ENCODE measurements at places on chromosomes 5 and 9.

GRCh38 chr5:172059661-172060100 lies 53.2 kb upstream of the FBXW11 start:
- peak; percentile 40 for DNase-seq

DNA sequence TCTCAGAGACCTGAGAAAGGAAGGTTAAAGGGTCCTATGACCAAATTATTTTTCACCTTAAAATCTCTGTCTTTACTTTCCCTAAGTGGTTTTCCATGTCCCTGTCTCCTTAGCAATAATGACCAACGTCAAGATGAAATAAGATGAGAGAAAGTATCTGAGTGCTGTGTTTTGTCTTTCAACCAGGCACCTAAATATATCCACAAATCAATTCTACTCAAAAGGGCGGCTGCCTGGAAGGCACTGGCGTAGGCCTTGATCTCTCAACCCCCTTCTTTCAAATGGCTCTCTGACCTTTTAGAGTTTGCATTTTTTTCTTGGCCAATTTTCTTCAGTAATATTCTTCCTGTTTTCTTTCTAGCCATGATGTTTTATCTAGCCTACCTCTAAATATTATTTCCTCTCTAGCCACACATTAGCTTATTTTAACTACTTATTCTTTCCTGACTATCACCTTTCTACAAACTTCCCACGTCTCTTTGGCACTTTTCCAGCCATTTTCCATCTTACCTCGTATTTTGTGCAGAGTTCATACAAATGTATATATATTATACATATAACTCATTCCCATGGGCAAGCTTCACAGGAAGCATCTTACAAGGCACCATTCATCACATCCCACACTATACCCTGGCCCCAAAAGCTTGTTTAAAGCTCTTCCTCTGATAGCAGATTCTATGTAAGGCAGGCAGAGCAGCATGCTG lies 204.5 kb downstream of the SNX18 start:
- no peak for DNase-seq

DNA sequence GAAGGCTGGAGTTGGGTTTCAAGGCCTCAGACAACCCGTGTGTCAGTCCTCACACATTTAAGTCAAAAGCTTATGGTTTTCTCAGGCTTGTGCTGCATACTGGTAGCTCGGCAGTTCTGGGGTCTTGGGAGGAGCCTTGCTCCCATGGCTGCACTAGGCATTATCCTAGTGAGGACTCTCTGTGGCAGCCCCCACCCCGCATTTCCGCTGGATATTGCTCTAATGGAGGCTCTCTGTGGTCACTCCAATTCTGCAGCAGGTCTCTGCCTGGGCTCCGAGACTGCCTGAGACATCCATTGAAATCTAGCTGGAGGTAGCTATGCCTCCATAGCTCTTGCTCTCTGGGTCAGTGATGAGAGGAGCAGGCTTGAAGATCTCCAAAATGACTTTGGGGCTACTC lies 311.5 kb upstream of the PTGER4 start:
- DNase-seq: no peak

DNA sequence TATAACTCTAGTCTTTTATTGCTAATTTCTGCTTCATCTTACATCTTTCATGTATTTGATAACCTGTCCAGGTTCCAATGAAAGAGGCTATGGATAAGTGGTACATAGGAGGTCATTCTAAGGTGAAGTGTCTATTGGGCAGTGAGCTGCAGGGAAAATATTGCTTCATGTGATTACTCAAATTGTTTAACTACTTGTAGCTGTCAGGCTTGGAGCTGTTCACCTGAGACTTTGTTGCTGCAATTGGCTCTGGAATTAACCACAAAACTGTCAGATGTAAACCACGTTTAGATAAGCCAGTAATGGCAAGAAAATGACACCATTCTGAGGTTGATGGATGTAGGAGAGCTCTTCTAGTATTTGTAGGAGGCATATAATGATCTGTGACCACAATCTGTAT lies 26.0 kb downstream of the ADAMTSL1 start:
- DNase-seq: no peak

- DNase-seq: peak; percentile 84
These were observed 51.9 kb downstream of the NIPAL4 start for GRCh38 chr5:157511651-157512644.

- DNase-seq: no peak
These were observed 3.4 kb downstream of the CCNI2 start for GRCh38 chr5:132750471-132751230.

DNA sequence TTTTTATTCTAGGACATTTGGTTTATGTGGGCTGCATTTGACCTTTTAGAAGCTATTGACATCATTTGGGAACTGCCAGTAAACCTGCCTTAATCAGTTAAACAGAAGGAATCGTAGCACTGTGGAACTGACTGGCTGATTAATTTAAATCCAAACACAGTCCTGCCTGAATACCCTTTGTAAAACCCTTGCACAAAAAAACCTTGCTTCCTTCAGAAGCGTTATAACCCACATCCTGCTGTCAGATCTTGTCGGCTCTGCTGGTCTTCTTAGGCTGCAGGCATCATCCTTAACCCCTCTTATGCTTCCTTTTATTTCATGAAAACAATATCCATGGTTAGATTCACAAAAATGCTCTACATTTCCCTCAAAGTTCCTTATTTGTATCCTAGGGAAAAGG lies 46.3 kb downstream of the PAM start:
- DNase-seq: no peak

DNA sequence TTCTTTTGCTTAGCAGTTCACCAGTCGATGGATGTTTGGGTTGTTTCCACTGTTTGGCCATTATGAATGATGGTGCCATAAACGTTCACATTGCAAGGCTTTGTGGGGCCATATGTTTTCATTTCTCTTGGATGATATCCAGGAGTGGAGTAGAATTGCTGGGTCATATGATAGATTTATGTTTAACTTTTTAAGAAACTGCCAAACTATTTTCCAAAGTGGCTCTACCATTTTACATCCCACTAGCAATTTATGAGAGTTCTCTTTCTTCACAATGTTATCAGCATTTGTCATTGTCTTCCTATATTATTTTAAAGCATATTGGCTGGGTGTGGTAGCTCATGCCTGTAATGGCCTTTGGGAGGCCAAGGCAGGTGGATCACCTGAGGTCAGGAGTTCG lies 5.2 kb downstream of the GPR107 start:
- no peak for DNase-seq

GRCh38 chr9:134619983-134620661 lies 21.5 kb upstream of the COL5A1 start:
- DNase-seq: no peak
